ENCODE measurements at places on chromosomes 3 and 15. TPM values are rescaled to one million over a fixed set of nuclear protein-coding genes. Genes with fewer than 3 reads are reported as not detected.

GRCh38 chr3:51963951-51964451 lies 3.3 kb downstream of the PCBP4 start:
- no peak for DNase-seq

- DNase-seq, result no peak
Observed at GRCh38 chr3:46564190-46565021, 1.7 kb downstream of the LRRC2 start.

- DNase-seq, result no peak
Observed at GRCh38 chr3:172145031-172145686, 105.8 kb downstream of the FNDC3B start.

DNA sequence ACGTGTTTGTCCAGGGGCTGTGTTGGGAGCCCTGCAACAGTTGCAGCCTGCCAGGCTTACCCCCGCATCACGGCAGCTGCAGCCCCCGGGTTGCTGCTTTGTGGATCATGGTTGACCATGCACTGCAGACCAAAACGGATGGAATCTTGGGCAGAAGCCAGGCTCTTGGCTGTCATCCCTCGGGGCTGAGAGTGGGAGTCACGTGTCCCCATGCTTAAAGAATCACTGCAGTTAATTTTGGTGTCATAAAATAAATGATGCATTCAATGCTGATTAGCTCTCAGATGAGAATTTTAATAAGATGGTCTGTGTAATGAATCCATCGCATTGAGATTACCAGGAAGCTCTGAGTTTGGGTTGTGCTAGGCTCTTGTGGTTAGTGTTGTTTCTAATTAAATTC lies 115.6 kb downstream of the CHDH start:
- DNase-seq, result peak; percentile 67

- no peak for DNase-seq
Observed at GRCh38 chr3:39295184-39295775, 15.4 kb upstream of the CX3CR1 start.

- peak; percentile 48 for DNase-seq
Observed at GRCh38 chr3:109336291-109336861, 970 bp downstream of the DPPA4 start.

DNA sequence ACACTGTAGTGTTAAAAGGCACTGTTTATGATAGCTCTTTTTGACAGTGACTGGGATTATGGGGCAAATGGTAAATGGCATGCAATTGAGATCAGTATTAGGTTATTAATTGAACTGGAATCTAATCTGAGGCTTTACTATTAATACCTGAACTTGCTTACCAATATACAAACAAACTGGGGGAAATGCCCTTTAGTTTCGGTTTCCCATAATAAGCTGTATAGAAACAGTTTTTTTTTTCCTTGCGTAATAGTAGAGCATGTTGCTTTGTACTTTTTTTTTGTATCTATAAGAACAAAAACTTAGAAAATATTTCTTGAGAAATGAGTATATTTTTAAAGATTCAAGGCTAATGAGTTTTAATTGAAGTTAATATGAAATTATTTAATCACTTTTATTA lies 95.0 kb downstream of the FNDC3B start:
- DNase-seq, result no peak

DNA sequence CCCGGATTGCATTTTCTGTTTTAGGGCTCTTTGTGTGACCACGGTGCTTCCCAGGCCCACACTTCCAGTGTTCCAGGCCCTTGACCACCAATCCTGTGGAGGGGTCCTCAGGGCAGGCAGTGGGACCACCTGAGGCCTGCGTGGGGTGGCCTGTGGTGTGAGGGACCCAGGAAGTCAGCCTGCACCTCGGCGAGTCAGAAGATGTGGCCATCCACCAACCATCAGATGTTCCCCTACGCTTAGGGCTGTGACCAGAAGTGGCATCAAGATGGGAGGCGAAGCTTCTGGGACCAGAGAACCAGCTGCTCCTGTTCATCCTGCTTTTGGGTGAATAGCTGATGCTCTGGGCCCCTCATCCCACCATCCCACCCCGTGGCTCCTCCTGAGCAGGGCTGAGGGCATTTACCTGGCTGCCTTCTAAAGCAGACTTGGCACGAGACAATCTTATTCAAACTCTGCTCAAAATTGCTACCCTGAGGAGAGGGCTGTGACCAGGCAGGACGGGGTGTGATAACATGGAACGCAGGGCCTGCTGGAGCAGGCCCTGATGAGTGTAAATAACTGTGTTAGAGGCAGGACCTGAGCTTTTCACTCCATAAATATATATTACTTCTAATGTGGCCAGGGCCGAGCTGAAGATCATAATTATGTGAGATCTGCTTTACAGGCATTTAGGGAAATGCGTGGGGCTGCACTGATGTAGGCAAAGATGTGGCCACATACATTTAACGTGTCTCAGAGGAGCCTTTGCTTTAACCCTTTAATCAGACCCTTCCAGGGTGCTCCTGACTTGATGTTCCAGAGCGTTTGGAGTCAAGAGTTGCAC lies 28.8 kb downstream of the SMAD3 start:
- DNase-seq, result no peak

DNA sequence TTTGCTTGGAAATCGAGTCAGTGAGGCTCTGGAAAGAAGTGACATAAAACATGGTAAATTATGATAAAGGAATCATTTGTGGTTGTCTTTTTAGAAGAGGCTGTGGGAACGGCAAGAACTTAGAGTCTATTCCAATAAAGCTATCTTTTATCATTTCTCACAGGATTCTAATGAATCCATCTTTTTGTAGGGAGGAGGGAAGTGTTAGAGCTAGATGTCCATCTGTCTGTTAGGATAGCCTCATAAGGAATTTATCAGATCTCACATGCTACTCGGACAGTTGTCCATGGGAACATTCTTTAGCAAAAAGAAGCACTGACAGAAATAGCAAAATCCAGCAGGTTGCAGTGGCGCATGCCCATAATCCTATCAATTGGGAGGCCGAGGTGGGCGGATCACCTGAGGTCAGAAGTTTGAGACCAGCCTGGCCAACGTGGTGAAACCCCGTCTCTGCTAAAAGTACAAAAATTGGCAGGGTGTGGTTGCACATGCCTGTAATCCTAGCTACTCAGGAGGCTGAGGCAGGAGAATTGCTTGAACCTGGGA lies 37.0 kb downstream of the STARD9 start:
- DNase-seq, result no peak

DNA sequence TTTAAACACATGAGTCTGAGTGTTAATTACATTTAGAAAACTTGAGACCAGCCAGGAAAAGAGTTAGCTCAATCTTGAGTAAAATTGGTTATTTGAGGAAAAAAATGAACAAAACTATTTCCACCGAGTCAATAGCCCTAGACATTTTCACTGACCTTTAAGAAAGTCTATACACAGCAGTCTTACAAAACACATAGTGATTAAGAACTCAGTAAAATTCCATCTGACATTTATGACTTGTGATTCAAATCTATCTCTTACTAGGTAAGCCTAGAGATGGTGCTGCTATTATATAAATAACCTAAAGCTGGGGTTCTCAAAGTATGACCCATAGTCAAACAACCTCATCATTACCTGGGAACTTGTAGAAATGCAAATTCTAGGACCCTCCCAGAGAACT lies 109.1 kb upstream of the COL8A1 start:
- DNase-seq, result no peak

DNA sequence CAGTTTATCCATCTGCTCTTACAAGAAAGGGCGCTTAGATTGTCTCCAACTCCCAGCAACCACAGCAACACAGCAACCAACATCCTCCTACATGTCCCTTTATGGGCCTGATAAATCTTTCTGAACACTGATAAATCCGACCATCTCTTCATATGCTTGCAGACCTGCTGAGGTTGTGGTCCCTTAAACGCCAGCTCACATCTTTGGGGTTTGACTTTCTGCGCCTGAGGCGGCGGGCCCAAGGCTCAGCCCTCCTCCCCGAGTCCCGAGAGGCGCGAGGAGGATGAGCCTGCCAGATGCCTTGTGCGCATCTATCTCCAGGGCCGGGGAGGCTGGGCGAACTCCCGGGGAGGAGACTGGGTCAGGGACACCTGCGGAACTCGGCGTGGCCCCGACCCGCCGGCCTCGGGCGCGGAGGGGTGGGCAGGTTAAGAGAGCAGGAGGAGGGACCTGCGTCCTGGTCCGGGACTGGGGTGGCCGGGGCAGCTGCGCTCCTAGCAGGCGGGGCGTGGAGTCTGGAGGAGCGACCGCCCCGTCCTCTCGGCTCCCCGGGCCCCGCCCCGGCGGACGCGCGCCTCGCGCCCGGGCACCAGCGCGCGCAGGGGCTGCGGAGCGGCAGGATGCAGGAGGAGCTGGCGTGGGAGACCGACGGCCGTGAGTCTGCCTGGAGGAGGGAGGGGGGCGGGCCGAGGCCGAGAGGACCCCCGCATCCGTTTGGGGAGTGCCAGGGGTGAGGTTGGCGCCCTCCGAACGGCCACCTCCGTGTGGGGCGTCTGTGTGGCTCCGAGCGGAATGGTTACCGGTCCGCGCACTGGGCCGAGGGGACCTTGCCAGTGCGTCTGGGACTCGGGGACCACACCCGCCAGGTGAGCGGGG lies at the start of gene ANKDD1A:
Gene ANKDD1A (plus strand): TSS at position 592 of the 876 bp plus-strand sequence. CDS start 29 bp downstream, at position 621.
- peak; percentile 86 for DNase-seq

Gene GPR27
- polyA plus RNA-seq, result 11.3 TPM

GRCh38 chr15:89410039-89410435 lies 75.4 kb upstream of the POLG start:
- DNase-seq, result no peak

- no peak for DNase-seq
Observed at GRCh38 chr3:60954048-60954447, 297.2 kb downstream of the FHIT start.

DNA sequence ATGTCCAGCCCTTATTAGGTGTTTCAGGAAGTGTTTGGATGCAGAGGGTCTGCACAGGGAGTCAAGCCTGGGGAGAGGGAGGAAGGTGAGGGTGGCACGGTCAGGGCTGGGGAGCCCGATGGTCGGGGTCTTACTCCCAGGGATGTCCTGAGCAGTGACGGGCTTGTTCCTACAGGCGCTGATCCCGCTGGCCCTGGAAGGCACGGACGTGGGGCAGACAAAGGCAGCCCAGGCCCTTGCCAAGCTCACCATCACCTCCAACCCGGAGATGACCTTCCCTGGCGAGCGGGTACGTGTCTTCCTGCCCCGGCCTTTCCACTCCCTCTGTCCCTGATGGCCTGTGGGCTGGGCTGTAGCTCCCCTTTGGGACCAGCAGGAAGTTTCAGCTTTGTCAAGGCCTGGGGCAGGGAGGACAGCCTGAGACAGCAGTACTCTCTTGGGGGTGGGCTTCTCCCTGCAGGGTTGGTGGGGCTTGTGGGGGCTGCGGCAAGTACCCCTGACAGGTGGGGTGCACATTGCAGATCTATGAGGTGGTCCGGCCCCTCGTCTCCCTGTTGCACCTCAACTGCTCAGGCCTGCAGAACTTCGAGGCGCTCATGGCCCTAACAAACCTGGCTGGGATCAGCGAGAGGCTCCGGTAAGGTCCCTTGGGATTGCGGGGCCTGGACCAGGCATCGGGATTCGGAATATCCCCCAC lies 4.6 kb upstream of the RCCD1 start:
- DNase-seq, result no peak

GRCh38 chr3:163879172-163879571 lies 1199.1 kb downstream of the SI start:
- no peak for DNase-seq

- no peak for DNase-seq
Observed at GRCh38 chr3:39978308-39978707, 168.9 kb downstream of the MYRIP start.

- DNase-seq, result no peak
Observed at GRCh38 chr3:194267744-194268653, 83.1 kb downstream of the CPN2 start.

Gene CD200
- polyA plus RNA-seq, result 6.3 TPM

Gene SMAD6
- 3.2 TPM for polyA plus RNA-seq

Gene CCR4
- 2.0 TPM for polyA plus RNA-seq

Gene PLA2G4F
- polyA plus RNA-seq, result 0.15 TPM

DNA sequence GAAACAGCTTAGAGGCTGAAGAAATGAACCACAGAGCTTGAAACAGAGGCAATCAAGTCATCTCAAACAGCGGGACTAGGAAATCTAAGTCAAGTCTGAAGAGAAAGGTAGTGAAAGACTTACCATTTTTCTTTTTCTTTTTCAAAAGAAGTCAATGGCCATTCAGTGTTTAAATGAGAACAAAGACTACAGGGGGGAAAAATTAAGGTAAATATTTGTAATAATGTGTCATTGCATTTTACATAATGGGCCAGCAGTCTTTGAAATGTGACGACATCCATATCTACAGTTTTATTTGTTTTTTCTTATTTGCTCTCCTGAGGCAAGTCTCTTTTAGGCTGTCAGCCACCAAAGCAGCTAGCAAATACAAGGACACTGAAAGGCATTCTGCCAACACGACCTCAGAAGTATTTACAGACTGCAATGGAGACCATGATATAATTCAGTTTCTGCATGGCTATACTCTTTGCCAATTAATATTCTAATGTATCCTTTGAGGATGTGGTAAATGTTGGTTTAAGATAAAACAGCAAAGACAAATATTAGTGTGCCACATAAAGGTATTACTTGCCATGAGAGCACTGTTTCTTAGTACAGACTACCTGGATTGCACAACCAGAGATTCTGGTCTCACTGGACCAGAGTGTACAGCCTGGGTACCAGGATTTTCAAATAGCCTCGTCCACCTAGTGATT lies 307.0 kb upstream of the THBS1 start:
- DNase-seq, result peak; percentile 18

DNA sequence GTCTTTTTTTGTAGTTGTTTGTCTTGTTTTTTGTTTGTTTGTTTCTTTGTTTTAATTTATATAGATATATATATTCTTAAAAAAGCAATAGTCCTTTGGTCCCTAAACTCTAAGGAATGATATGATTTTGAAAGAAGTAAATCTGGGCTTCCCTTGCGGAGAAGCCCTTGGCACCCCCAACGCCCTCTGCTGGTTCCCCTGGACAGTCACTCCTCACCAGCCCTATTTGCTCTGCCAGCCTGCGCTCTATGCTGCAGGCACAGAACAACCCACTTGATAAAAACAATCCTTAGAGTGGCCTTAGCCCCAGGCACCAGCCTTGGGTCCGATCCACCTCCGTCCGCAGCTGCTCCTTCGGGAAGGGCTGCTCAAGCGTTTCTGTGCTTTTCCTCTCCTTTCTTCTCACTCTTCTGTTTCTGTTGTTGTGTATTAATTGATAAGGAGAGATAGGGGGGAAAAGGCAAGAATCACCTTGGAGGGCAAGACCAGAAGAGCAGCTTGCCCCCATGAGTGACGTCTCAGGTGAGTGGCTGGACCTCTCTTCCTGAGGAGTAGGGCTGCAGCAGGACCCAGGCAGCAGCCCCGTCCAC lies 13.7 kb upstream of the PARP6 start:
- peak; percentile 46 for DNase-seq

Gene CHL1
- polyA plus RNA-seq, result 9.1 TPM

Gene FRMD5
- 12.3 TPM for polyA plus RNA-seq
